CD4-positive, alpha-beta T cell treated with Interleukin-2 at 100 ng/mL for 4 hours (primary cell): ENCODE measurements at places on chromosomes 16 and 17.

DNA sequence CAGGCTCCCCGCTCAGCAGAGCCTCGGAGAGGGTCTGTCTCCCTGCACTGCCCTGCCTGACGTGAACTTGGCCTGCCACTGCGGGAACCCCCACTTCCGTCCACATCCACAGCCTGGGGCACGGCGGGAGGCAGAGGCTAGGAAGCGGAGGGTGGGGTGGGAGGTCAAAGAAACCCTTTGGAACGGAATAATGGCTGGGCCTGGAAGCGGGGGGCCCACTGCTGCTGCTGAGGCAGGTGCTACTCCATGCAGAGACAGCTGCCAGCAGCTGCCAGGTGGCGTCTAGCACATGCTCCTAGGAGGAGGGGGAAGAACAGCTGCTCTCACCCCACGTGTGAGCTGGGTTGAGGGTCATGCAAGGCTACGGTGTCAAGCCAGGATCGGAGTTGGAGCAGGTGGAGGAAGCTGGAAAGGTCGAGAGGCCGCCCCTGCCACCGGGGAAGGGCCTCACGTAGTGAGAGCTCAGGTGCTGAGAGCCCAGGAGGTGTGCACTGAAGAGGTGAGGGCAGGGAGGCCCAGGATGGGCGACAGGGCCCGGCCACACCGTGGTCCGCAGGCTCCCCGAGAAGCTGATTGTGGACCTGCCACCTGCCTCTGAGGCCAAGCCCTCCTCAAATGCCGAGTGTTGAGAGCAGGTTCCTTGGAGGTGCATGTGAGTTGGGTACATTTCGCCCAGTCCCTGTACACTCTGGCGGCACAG, 9.8 kb downstream of the FSCN2 start:
- DNase-seq, result no peak

DNA sequence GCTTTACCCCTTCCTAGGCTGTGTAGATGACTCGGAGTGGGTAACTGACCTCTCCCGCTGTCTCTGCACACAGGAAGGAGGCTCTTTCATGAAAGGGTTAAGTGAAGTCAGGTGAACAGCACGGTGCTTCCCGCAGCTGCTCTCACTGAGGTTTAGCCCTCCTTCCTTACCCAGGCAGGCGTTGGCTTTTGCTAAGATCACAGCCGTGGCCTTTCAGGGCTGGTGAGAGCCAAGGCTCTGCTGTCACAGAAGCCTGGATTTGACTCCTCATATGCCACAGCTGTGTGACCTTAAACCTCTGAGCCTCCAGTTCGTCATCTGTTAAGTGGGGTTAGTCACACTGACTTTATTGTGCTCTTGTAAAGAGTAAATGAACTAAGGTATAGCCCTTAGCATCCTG, 90.9 kb upstream of the PLCG2 start:
- no peak for DNase-seq

DNA sequence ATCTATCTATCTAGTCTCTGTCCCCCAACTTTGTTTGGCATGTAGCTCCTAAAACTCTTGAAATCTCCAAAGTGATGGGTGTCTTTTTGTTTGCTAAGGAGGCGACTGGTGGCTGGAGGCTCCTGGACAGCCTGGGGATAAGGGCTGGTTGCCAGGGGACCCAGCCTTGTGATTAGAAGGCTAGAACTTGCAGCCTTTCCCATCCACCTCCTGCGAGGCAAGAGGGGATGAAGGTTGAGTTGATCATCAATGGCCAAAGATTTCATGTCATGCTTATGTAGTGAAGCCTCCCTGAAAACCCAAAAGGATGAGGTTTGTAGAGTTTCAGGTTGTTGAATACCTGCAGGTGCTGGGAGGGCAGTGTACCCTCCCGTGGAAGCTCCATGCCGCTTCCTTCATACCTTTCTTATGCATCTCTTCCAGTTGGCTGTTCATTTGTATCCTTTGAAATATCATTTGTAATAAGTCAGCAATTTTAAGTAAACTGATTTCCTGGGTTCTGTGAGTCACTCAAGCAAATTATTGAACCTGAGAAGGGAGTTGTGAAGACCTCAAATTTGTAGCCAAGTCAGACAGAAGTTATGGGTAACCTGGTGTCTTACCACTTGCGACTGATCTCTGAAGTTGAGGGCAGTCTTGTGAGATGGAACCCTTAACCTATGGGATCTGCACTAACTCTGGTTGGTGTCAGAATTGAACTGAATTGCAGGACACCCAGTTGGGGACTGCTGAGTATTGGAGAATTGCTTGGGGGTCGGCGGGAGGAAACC, 202.4 kb downstream of the SEC14L1 start:
- DNase-seq, result peak; percentile 51

GRCh38 chr16:56422896-56423441, 2.4 kb downstream of the AMFR start:
- DNase-seq, result no peak

DNA sequence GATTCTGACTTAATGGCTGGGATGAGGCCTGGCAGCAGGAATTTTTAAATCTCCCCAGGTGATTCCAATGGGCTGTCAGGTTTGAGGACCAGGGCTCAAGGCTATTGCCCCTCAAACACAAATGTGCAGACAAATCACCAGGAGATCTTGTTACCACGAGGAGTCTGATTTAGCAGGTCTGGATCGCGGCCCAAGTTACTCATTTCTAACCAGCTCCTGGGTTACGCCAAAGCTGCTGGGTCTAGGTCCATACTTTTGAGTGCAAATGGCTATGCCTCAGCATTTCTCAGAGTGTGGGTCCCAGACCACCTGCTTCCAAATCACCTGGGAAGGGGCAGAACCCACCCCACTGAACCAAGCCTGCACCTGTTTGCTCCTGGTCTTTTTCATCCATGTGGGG, 33.1 kb downstream of the CNGB1 start:
- DNase-seq, result no peak

DNA sequence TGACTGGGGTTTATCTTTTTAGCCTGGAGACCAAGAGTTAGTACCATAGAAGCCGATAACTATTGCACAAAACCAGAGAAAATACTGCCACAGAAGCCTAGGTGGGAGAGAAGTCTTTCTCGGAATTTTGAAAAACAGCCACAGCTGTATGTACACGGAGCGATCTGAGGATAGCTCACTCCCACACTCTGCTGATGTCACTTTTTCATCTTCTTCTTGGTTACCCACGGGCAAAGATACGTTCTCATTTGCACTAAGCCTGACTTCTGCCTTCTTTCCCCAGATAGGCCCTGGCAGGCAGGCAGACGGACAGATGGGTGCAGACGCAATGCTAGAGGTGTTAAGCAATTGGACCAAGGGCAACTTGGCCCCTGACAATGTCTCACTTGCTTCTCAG, 9.1 kb upstream of the CBX4 start:
- no peak for DNase-seq
